Omental fat pad (tissue), 4 donors: ENCODE measurements at places on chromosomes 4 and X. TPM values are rescaled to one million over a fixed set of nuclear protein-coding genes. Genes with fewer than 3 reads are reported as not detected.

PAK3 gene
- 1.5 TPM for total RNA-seq

ETFDH gene
- 68.9 TPM for total RNA-seq

AFF2 gene
- 14.5 TPM for total RNA-seq

MRPL1 gene
- total RNA-seq: 20.5 TPM

MTTP gene
- total RNA-seq: not detected

FGD1 gene
- total RNA-seq: 3.0 TPM

ABLIM2 gene
- 34.2 TPM for total RNA-seq

FHL1 gene
- 1,534 TPM for total RNA-seq

NR3C2 gene
- 28.1 TPM for total RNA-seq

KLHL13 gene
- 2.2 TPM for total RNA-seq

SPANXD gene
- not detected for total RNA-seq

UGT2B17 gene
- total RNA-seq: not detected

PCDH7 gene
- total RNA-seq: 4.5 TPM

GK2 gene
- not detected for total RNA-seq

CT45A3 gene
- total RNA-seq: not detected

DRD5 gene
- total RNA-seq: not detected

RS1 gene
- total RNA-seq: not detected

XPNPEP2 gene
- 7.8 TPM for total RNA-seq

RRH gene
- total RNA-seq: 0.36 TPM

SLC38A5 gene
- total RNA-seq: 10.9 TPM

PLAC1 gene
- not detected for total RNA-seq

SHOX gene
- 1.9 TPM for total RNA-seq

FREM3 gene
- total RNA-seq: 0.09 TPM

BEX2 gene
- total RNA-seq: not detected

C1QTNF7 gene
- total RNA-seq: 2.3 TPM

ADAMTS3 gene
- total RNA-seq: 0.47 TPM

PCDH18 gene
- 71.2 TPM for total RNA-seq

GAGE13 gene
- total RNA-seq: not detected

SYTL4 gene
- 18.8 TPM for total RNA-seq

GASK1B gene
- total RNA-seq: 50.2 TPM

PCDH19 gene
- total RNA-seq: 0.74 TPM

FGFBP2 gene
- total RNA-seq: 31.5 TPM
